ENCODE measurements at places on chromosomes 6 and 20.

DNA sequence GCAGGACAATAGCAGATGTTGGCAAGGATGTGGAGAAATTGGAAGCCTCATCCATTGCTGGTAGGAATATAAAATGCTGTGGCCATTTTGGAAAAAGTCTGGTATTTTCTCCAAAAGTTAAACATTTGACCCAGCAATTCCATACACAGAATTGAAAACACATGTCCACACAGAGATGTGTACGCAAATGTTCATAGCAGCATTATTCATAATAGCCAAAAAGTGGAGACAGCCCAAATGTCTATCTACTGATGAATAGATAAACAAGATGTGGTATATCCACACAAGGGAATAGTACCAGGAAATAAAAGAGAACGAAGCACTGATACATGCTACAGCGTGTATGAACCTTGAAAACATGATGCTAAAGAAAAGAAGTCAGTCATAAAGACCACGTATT is 40.5 kb downstream of the CFAP61 start:
- no peak for DNase-seq

GRCh38 chr6:135328136-135328535 is 147.0 kb downstream of the MYB start:
- DNase-seq: no peak

DNA sequence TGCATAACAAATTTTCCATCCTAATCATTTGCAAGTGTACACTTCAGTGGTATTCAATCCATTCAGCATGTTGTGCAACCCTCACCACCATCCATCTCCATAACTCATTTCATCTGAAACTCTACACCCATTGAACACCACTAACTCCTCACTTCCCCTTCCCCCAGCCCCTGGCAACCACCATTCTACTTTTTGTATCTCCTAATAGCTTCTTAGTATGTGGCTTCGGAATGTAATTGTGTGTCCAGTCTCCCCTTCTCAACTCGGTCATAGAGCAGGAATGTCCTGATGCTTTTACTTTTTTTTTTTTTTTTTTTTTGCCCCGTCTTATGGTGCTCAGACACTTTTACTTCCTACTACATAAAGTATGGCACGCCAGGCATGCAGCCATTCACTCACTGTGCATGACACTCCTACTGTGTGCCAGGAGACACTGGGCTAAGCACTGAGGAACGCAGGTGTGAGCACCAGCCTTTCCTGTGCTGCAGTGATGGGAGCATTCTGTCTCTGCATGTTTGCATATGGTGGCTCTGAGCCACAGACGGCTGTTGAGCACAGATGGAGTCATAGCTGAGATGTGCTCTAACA is 15.3 kb downstream of the HCK start:
- no peak for DNase-seq

DNA sequence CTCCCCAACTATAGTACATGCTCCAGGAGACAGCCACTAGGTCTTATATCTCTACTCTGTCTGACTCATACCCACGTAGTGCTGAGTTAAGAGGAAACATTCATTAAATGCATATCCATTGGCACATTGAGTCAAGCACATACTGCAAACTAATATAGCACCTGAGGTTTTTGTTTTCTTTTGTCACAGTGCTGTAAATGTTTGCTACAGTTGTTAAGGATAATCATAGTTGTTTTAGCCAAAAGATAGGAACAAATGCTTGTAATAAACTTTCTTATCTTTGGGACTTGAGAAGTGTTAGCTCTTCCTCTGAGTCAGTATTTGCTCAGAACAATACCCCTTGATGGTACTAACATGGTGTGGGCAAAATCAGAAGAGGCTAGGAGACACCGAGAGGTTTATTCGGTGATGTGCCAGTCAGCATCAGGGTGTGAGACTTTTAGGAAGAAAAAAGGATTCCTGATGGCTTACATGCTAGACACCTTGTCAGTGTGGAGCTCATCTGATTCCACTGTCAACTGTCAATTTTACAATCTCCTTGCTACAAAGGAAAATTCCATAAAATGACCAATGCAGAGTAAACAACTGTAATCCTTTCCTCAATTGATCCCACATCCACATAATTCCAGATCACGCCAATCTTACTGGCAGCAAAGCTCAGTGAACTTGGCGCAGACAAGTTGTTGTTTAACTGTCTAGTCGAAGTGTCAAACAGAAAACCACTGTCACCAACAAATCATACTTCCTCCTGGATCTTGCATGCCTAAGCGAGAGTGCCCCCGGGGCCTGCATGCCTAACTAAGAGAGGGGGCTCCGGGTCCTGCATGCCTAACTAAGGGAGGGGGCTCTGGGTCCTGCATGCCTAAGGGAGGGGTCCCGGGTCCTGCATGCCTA is 36.1 kb downstream of the ELOVL2 start:
- no peak for DNase-seq

DNA sequence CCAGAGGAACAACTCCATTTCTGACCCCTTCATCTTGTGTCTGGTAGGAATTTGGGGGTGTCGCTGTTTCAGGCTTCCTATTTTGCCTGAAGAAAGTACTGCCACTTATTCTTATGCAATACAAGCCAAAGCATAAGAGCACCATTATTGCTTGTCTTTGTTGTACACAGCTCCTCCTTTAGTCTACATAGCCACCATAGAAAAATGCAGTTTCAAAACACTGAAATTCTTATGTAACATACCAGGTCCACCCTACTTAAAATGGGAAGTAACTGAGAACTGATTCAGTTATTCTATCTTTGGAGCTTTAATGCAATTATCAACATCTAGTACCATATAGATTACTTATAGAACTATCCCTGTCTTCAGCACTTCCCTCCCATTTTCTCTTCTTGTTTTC is 255.5 kb downstream of the ARHGAP18 start:
- DNase-seq: no peak

All from keratinocyte (primary cell).